CD4-positive, alpha-beta memory T cell (primary cell): ENCODE measurements at places on chromosomes 3 and 15. TPM values are rescaled to one million over a fixed set of nuclear protein-coding genes. Genes with fewer than 3 reads are reported as not detected.

The PLIN1 gene
- total RNA-seq, result 0.44 TPM

DNA sequence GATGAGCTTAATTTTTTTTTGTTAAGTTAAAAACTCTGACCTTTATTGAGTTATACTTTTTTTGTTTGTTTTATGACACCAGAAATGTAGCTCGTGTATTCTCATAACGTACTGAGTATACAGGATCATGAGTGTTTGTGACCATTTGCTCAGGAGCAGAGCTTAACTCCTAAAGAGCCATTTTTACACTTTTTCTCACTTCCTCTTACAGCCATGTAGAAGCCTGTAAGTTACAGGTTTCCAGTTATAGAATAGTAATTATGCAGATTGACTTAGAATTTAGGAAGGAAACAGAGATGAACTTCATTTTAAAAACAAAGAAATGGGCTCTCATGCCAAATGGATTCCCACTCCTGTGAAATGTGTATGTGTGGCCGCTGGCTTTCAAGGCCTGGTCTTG lies 151.7 kb downstream of the MCTP2 start:
- DNase-seq, result no peak

The NR1I2 gene
- 0.49 TPM for total RNA-seq

- no peak for DNase-seq
Observed at GRCh38 chr3:110928016-110928662, 143.5 kb upstream of the NECTIN3 start.

DNA sequence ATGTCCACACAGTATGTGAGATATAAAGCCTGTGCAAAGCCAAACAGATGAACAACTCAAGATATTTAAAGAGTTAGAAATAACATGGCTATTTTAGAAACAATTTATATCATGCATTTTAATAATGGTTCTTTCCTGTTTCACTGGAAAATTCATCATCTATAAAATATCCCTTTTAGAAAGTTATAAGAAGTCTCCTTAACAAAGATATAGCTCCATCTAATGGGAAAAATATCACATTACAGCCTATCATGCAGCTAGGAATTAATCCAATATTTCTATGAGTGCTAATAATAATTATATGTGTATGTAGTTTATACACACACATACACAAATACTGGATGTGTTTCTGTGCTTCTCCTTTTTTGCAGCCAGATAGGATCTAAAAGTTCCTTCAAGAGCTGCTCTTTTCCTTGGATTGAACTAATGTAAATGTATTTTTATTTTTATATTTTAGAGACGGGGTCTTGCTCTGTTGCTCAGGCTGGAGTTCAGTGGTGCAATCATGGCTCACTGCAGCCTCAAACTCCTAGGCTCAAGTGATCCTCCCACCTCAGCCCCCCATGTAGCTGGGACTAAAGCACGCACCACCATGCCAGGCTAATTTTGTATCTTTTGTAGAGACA lies 21.6 kb downstream of the RPL22L1 start:
- no peak for DNase-seq

GRCh38 chr15:59516655-59517461 lies 78.9 kb downstream of the FAM81A start:
- DNase-seq, result no peak

The GOLGA6L7 gene
- not detected for total RNA-seq

The GPR15 gene
- 31.2 TPM for total RNA-seq

DNA sequence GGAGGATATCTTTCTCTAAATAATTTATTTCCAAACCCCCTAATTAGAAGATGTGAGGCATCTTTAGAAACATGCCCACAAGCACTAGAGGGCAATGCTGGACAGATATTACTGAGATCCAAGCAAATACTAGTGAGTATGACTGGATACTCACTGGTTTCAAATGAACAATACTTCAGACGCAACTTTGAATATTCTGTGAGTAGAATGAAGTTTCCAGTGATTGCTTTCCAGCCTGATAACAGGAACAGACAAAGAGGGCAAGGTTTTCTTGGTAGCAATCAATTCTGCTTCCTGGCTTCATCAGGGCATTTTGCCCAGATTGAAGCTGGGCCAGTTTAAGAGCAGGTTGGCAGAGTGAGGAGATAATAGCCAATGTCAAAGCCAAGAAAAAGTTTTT lies 442.6 kb upstream of the PDZRN3 start:
- no peak for DNase-seq
